Sigmoid colon (tissue), 7 donors: ENCODE measurements at places on chromosomes 7 and 10.

DNA sequence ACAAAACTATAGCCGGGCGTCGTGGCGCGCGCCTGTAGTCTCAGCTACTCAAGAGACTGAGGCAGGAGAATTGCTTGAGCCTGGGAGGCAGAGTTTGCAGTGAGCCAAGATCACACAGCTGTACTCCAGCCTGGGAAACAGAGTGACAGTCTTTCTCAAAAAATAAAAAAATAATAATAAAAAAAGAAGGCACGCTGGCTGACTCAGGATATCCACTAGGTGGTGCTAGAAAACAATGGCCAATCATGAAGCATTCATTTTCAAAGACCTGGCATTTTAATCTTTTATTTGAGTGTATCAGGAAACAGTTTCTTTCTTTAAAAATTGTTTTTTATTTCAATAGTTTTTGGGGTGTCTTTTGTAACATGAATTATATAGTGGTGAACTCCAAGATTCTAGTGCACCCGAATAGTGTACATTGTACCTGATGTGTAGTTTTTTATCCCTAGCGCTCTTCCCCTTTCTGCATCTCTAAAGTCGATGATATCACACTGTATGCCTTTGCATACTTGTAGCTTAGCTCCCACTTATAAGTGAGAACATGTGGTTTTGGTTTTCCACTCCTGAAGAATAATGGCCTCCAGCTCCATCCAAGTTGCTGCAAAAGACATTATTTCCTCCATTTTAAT, 88.6 kb downstream of the LYZL1 start:
- DNase-seq = no peak

DNA sequence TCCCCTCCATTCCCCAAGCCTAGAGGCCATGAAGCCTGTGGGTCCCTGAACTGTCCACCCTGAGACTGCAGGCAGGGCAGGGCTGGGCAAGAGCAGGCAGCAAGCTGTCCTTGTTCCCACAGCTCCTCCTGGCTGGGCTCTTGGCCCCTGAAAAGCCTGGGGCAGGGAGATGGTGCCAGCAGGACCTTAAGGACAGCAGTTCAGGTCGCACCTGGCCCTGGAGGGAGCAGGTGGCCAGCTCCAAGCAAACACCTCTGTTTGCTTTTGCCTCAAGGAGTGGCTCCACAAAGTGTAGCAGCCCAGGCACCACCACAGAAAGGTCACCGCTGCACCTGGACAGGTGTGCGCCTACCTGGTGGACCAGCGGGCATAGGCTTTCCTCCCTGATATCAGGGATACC, 5.2 kb downstream of the RET start:
- DNase-seq = no peak

DNA sequence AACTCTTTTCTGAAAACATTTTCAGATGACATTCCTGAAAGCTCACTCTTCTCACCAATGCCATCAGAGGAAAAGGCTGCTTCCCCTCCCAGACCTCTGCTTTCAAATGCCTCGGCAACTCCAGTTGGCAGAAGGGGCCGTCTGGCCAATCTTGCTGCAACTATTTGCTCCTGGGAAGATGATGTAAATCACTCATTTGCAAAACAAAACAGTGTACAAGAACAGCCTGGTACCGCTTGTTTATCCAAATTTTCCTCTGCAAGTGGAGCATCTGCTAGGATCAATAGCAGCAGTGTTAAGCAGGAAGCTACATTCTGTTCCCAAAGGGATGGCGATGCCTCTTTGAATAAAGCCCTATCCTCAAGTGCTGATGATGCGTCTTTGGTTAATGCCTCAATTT, 16.5 kb downstream of the ANLN start:
- DNase-seq = no peak

DNA sequence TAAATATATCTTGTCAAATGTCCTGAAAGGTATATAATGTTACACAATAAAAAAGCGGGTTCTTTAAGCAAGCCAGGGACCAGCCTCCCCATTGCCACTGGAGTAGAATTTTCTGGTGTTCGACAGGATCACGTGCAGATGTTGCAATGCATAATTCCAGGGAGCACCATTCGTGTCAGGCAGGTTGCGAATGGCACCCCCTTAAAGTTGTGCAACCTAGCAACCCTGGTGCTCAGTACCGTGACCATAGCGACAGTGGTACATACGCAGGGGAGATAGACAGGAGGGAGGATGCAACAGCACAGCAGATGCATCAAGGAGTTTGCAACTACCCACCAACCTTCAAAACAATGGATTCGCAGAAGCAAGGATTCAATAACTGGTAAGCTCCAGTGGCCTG, 6.6 kb upstream of the BMPR1A start:
- DNase-seq = no peak

DNA sequence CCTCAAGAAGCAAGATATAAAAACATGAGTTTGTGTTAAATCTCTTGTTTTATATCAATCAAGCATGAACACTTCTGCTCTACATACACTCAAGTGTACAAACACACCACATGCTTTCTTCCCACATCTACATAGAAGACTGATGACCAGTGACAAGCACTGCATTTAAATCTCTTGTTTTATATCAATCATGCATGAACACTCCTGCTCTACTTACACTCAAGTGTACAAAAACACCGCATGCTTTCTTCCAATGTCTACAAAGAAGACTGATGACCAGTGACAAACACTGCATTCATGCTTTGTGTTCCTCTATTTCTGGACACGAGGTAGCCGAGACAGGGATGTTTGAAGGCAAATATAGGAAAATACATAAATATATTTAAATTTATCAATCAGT, 642.0 kb upstream of the PFKP start:
- no peak for DNase-seq

- DNase-seq = no peak
Measured at GRCh38 chr10:3761904-3762303, 23.1 kb downstream of the KLF6 start.

DNA sequence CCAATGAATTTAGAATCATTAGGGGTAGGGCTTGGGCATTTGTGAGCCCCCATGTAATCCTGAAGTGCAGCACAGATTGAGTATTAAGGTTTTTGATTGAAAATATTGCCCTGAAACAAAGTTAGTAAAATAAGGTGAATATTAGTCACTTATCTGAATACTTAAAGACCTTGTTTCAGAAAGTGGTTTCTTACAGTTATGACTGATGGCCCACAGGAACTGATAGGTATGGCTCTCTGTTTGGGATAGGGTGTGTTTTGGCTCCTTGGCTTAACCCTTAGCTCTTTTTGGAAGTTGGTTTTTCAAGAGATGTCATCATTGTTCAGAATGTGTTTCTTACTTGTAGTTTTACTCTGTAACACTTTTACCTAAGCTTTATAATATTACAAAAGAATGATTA, 34.8 kb downstream of the MDFIC start:
- no peak for DNase-seq
